ENCODE measurements at places on chromosomes 1 and 21.

DNA sequence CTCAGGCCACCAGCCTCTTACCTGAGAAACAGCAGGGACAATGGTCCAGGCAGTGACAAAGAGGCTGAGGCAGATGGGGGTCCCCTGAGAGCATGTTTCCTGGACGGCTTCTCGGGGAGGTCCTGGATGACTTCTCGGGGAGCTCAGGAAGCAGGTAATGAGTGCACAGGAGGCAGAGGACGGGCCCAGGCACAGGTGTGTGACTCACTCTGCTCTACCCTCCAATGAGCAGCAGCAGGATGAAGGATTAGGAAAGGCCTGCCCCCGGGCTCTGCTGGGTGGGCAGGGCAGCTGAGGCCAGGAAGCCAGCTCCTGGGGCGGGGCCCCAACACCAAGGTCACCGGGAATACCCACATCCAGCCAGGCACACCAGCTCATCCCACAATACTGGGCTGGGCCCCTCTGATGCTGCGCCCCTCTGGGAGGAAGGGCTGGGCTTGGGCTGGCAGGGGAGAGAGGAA is 17.2 kb upstream of the PTAFR start:
- no peak for DNase-seq

DNA sequence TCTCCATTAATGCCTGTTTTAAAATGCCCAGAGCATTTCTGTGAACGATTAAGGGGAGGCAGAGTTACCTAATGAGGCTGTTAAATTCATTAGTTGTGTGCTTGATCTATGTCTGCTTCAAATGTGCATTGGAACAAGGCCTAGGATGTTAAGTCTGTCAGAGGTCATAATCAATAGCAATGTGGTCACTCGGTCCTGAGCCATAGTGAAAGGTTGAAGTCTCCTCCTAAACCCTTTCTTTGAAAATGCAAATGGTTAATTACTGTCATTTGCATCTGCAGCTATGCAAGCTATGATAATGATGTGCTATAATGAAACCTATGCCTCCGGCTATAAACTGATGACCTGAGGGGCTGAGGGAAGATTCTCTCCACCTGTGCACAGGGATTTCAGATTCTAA is 114.2 kb upstream of the NR5A2 start:
- no peak for DNase-seq

DNA sequence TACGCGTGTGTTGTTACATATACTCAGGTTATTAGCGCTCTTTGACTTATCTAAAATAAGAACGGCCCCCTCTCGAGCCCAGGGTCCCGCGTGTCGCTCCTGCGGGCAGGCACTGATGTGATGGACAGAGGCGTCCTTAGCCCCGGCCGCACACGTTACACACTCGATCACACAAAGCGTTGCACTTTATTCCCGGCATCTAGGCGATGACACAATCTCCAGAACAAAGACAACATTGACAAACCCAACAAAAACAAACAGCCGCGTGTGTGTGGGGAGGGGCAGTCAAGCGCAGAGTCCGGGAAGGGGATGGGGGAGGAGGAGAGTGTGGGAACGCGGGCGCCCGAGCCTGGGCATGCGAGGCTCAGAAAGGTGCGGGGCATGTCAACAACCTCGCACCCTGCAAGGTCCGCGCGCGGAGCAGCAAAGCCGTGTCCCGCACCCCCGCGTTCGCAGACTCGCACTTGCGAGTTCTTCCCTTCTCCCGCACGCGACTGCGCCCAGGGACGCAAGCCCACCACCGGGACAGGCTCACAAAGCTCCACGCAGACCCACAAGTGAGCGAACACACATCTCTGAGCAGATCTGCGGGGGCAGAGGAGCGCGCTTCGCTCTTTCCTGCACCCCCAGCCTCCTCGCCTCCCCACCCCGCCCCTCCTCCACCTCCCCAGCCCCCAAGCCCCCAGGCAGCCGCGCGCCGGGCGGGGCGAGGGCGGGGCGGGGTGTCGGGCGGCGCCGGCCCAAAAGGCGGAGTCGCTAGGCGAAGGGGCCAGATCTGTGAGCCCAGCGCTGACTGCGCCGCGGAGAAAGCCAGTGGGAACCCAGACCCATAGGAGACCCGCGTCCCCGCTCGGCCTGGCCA is at the start of gene EFNA1:
Gene EFNA1 (plus strand): TSS at position 772 of the 862 bp plus-strand sequence. CDS start 102 bp downstream, outside the sequence.
- DNase-seq: no peak

DNA sequence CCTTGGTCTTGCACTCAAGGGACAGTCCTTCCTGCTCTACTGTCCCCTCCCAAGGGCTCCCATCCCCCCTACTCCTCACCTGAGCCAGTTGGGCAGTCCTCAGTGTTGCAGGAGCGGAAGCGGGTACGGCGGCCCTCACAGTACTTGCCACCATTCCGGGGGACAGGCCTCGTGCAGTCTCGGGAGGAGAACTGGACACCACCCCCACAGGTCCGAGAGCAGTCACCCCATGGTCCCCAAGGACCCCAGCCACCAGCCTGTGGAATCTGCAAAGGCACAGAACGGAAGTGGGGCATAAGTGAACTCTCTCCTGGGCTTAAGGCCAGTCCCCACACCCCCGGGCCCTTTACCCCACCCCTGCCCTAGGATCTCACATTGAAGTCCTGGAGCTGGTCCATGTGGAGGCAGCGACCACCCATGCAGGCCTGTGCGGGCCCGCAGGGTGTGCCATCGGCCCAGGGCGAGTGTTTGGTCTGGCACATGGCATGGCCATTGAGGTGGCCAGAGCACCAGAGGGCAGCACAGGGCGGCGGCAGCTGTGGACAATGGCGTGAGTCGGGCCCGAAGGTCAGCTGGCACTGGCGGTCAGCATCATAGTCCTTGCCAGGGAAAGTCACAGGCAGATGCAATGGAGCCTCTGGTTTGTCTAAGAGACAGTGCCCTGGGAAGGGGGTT is 5.2 kb downstream of the ADAMTS4 start:
- DNase-seq: no peak

- no peak for DNase-seq
These were observed 1632.3 kb upstream of the B3GALT2 start for GRCh38 chr1:194818674-194819073.

DNA sequence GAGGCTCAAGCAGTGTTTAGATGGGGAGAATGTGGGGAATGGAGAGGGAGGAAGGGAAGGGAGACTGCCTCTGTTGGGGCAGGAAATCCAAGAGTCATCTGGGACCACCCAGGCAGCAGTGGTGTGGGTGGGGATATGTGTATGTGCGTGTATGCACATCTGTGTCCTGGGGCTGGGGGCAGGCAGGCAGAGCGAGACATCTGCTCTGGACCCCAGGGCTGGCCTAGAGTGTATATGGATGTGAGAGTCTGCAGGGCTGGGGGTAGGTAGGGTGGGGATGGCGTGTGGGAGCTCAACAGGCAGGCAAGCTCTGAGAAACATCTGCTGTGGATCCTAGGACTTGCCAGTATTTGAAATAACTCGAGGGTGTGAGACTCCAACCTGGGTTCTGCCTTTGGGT is 3.5 kb downstream of the PTCH2 start:
- DNase-seq: no peak

DNA sequence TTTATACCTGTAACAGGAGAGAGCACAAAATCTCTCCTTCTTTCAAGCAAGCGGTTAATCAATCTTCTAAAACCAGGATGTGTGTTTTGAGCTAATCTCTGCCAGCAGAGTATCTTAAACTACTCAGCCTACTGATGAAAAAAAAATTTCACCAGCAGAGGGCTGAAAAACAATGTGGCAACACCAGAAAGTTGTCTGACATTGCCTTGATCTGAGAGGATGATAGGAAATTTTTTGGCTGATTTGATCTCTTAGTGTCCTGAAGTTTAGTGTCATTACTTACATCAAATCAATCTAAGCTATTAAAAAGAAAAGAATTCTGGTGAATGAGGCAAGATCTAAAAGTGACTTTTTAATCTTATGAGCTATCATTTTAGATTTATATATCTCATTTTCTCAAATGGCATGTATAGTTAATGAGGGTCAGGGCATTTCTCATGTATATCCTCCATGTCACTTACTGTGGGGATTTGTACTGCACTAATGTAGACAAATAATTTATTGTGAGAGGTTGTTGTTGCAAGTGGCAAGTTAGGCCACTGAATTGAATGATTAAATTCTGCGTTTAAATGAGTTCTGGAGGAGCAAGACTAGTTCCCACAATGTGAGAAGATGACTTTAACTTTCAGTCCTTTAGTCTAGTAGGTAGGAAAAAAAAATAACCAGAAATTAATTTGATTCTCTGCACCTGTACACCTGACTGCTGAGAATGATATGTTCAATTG is 10.9 kb downstream of the ADAMTS1 start:
- no peak for DNase-seq

GRCh38 chr1:44705938-44706337 is 25.0 kb downstream of the RNU5D-1 start:
- DNase-seq: no peak

DNA sequence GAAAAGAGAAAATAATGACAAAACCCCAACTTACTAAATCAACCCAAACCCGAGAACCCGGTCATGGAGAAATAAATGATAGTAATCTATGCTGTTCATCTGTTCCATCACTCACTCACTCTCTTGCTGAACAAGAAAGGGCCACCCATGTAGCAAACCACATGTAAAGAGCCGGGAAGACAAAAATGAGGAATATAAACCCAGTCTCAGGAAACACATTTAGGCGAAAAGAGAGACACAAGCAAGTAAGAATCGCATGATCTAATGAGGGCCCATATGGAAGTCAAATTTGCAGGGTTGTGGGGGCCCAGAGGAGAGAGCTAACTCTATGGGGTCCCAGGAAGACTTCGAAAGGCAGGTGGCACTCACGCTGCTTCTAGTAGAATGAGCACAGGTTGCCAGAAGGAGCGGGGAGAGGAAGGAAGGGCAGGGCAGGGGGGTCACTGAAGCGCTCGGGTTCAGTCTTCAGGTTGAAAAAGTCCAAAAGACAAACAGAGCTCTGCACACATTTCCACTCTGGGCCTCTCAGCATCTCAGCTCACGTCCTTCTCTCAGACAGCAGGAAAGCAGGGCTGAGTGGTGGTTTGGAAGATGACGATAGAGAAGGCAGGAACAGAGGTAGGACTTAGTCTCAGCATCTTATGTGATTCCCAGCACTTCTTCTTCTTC is 142.9 kb upstream of the KRTAP19-8 start:
- DNase-seq: no peak

- no peak for DNase-seq
These were observed 26.3 kb upstream of the PALMD start for GRCh38 chr1:99619583-99619982.

DNA sequence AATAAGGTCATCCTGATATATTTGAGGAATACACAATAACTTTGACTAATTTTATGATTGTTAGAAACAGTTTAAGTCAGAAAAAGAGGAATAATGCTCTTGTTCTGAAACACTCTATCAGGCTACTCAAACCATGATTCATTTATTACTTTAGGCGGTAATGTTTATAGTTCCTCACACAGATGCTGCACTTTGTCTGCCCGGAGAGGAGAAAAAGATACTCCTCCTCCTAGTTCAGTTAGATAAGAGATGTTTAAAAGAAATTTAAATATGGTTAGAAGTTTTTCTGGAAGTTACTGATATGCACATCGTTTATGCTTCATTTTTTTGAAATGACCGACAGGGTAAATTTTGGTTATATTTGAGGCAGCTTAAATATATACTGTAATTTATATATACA is 103.0 kb downstream of the ZMYM4 start:
- no peak for DNase-seq

GRCh38 chr21:16194788-16195537 is 465.2 kb downstream of the USP25 start:
- DNase-seq: no peak

DNA sequence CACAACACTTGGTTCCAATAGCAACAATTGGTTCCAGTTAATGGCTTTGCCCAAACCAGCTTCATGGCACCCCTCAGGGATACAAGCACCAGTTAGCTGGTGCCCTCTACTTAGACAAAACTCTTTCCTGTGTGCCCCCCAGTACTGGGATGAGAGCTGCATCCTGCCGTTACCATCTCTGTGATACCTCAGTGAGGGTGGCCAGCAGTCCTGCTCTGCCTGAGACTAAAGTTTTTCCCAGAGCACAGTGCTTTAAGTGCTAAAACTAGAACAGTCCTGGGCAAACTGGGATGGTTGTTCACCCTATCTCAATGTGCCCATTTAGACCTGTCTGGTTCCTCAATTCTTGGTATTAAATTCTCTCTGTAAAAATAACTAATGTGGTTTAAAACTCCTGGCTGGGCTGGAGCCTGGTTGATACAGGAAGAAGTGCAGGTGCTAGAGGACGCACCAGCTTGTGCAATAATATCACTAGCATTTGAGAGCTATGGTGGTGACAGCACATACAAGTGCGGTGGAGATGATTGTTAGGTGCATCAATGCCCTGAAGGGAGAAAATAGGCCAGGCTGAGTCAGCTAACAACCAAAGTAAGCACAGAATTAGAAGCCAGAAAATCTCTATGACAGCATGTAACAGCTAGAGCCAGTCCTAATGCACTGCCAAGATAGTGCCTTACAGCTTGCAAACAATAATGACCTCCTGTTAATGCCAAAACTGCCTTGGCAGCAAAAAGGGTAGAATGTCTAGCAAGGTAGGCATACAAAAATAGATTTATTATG is 179.8 kb upstream of the GALNT2 start:
- DNase-seq: no peak

GRCh38 chr1:214719207-214719606 is 116.2 kb downstream of the CENPF start:
- DNase-seq: no peak

DNA sequence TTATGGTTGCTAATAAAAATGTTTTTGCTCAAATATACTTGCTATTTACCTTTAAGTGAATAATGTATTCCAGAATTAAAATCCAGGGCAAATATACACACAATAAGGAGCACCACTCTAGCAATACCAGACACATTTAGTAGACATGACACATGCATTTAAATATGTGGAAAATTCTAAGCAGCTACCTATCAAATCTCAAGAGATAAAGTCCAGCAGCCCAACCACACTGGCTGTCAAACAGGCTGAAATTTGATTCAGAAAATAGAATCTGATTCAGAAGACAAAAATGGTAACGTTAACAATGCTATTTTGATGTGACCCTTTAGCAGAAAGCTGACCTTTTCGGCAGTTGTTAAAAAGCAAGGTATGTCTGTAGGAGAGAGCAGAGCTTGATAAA is 42.3 kb downstream of the PLEKHO1 start:
- no peak for DNase-seq

- DNase-seq: no peak
These were observed 624.3 kb upstream of the BRINP3 start for GRCh38 chr1:191101960-191102359.

- no peak for DNase-seq
These were observed 49.4 kb downstream of the NENF start for GRCh38 chr1:212482006-212482636.

DNA sequence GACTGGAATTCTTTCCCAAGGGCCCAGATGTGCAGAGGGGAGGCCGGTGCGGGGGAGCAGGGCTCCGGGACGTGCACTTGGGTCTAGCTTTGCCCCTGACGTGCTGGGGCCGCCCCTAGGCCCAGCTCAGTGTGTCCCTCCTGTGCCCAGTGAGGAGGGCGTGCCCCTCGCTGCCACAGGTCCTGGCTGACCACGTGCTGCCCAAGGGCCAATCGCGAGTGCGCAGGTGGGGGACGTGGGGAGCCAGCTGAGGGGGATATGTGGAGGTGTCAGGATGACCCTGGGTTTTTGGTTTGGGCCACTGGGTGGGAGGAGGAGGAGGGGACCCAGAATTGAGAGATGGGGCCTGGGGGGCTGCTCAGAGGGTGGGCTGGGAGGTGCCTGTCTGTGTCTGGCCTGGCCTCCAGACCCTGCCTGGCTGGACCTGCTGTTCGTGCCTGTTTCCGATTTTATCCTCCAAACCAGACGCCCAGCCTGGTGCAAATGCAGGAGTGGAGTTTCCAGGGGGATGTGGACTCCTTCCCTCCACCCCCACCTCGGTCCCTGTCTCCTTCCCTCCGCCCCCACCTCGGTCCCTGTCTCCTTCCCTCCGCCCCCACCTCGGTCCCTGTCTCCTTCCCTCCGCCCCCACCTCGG is 6.1 kb upstream of the RNF223 start:
- DNase-seq: no peak

- DNase-seq: peak; percentile 18
These were observed 30.2 kb downstream of the LPAR3 start for GRCh38 chr1:84862810-84863251.
